ENCODE measurements at places on chromosomes 5 and 9.

GRCh38 chr5:32222723-32223470 lies 48.8 kb upstream of the GOLPH3 start:
- no peak for DNase-seq

DNA sequence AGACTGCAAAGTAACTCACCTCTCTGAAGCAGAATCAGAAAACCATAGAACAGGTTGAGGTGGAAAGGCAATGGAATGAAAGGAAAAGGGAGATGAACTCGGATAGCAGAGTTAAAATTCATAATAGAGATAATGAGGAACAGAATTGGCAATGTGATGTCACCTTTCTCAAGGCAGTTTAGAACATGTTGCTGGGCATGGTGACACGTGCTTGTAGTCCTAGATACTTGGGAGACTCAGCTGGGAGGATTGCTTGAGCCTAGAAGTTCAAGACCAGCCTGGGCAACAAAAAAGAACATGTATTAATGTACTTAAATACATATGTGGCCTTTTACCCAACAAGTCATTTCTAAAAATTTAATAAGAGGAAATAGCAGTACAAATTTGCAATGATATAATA lies 81.6 kb upstream of the MIER3 start:
- no peak for DNase-seq

GRCh38 chr9:16001856-16002255 lies 449.0 kb downstream of the CCDC171 start:
- no peak for DNase-seq

DNA sequence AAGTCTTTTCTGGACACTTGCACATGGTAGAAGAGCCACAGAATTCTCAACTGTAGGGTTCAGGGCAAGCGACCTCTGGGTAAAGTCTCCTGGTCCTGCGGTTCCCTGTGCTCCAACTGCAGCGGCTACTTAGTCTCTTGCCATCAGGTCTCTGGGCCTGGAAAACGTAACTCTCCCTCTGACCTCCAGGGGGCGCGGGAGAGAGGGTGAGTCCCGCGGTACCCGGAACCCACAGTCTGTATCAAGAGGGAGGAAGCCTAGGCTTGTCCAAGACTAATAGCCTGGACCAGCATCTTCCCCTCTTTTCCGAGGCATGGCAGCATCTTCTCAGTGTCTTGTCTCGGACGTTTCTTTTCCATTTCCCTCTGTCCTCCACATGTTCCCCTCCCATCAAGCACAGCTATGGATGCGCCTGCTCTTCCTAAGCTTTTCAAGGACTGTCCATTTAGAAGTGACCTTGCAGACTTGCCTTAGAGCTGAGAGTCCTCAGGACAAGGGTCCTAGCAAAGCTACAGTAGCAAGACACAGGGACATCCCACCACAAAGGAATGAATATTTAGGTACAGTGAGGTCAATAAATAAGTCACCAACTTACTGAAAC lies 59.3 kb downstream of the FSTL4 start:
- peak; percentile 40 for DNase-seq

GRCh38 chr5:147954971-147955370 lies 48.6 kb upstream of the C5orf46 start:
- DNase-seq: no peak

DNA sequence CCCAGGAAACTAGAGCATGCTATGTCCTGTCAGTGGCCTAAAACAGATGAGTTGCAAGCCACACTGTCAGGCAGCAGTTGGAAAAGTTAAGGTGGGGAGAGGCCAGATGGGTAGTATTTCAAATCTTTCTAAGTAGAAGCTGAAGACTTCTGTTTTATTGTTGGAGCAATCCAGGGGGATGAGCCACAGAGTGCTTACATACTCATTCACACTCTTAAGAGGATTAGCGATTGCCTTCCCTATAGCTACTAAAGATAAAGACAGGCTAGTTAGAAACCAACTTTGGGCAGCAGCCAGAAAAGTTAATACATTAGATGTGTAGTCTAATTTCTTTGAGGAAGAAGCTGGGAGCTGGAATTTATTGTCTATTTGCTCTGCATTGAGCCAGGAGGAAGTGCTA lies 61.7 kb upstream of the ELAVL2 start:
- no peak for DNase-seq

DNA sequence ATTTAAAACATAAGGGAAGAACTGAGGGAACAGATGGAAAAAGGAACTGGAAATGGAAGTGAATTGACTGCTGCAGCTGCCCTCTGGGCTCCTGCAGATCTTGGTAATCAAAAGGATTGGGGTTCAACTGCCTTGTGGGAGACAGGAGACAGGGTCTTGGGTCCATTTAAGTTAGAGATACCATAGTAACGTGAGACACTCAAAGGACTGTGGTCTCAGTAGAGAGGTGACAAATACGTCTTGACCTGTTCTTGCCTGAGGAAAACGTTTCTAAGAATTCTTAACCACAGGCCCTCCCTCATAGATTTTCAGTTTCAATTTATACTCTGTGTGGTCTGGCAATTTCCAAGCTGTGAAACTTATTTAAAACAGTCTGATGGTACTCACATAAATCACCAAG lies 100.8 kb upstream of the DHFR start:
- no peak for DNase-seq

- no peak for DNase-seq
These were observed 52.2 kb downstream of the ZCCHC7 start for GRCh38 chr9:37172557-37172956.

GRCh38 chr5:143824851-143825720 lies 13.1 kb downstream of the HMHB1 start:
- peak; percentile 60 for DNase-seq

DNA sequence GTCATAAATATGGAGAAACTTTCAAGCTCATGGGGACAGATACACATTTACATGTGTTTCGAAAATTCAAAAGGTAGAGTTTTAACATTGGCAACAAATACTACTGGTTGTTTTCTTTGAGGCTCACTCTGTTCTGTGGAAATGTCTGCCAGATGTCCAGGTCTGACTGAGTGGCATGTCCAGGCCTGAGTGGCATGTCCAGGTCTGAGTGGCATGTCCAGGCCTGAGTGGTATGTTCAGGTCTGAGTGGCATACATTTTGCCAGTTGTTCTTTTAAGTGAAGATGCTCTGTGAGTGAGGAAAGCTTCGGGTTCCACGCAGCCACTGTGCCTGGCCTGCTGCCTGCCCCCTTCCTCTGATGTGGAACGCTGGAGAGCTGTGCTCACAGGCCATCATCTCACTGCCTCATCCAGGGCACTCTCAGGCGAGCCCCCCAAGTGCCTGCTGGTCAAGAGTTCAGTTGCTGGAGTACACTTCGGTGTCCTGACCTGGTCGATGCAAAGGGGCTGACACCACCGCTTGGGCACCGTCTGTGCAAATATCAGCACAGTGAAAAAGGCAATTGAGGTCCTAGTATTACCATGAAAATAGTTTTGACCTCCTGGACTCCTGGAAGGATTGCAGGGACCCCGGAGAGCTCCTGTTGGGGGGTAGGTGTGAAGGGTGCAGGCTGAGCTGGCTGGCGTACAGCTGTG lies 89.9 kb downstream of the EHMT1 start:
- DNase-seq: no peak

- no peak for DNase-seq
These were observed 481.6 kb downstream of the SPATA31A7 start for GRCh38 chr9:61671276-61671973.

GRCh38 chr9:77507212-77507961 lies 140.7 kb downstream of the GNA14 start:
- DNase-seq: no peak

DNA sequence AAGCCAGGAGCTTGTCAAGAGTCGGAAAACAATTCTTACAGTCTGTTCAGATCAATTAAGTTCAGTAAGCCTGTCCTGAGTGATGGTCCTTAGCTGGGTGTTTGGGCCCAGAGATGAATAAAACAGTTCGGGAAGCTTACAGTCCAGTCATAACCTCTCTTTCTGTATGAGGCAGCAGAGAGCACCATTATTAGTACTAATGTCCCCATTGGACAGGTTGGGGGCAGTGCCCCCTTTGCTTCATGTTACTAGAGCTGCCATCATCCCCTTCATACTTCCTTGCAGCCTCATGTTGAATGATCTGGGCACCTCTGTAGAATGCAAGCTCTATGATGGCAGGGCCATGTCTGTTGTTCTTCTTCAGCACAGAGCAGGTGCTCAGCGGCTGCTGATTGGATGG lies 9.8 kb downstream of the DOCK2 start:
- DNase-seq: no peak

DNA sequence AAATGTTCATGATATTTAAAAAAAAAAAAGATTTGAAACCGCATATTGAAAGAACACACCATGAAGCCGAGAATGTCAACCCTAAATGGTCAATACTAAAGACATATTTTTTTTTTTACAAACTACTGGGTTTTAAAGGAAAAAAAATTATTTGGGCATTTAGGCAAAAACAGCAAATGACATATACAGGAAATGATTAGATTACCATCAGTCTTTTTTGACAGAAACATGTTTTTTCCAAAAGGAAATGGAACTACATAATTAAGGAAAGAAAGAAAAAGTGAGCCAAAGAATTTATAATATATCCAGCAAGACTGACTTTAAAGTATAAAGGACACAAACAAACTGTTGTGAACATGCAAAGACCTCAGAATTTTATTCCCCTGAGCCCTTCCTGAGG lies 56.7 kb downstream of the RALGPS1 start:
- no peak for DNase-seq

- DNase-seq: no peak
These were observed 764 bp upstream of the VDAC1 start for GRCh38 chr5:134005417-134006061.

DNA sequence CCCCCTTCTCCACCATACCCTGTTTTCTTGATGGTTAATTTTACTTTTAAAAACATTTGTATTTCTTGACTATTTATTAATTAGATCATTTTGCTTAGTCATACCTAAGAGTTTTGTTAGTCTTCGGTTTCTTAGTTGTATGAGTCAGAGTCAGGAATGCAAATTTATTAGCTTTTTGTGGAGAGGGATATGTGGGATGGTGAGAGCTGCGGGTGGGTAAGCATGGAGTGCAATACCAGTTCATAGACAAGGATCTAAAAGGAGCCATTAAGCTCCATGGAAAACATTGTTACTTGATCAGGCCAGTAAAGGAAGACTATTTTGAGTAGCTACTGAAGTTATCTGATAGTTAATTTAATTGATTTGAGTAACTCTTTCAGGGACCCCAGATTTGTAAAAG lies 77.5 kb downstream of the ZSWIM6 start:
- no peak for DNase-seq

DNA sequence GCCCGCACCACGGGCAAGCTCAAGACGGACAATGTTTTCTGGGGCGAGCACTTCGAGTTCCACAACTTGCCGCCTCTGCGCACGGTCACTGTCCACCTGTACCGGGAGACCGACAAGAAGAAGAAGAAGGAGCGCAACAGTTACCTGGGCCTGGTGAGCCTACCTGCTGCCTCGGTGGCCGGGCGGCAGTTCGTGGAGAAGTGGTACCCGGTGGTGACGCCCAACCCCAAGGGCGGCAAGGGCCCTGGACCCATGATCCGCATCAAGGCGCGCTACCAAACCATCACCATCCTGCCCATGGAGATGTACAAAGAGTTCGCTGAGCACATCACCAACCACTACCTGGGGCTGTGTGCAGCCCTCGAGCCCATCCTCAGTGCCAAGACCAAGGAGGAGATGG lies 108.6 kb downstream of the DAB2IP start:
- DNase-seq: no peak

DNA sequence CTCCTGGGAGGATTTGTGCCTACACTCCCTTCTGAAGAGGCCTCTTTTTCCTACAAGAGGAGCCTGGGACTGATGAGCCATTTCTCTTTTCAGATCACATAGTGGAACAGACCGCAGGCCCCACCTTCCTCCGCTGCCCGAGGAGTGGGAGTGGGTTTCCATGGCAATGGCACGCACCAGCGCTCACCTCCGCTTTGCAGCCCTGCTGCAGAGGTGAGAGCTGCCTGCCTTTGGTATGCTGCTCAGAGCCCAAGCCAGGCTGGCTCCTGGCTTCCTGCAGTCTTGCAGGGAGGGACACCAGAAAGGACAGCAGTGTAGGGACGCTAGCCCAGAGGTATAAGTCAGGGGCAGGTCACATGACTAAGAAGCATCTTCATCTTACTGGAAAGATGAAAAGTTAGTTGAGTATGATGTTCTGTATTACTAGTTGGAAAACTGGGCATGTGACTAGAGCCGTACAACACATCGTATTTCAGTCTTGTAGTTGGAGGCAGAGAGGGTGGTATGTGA lies 12.4 kb downstream of the PTTG1 start:
- no peak for DNase-seq

DNA sequence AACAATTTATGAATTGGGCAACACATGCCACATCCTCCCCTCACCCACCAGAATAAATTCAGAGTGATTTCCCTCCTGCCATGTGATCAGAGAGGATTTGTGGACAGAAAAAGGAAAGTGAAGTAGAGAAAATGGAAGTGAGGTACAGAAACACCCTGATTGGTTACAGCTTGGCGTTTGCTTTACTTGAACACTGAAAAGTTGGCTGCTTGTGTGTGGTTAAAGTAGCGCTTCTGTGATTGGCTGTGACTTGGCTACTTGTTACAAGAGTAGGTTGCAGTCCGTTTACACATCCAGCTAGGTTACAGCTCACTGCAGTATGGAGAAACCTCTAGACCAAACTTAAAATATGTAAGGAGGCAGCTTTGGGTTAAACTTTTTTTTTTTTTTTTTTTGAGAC lies 205.2 kb upstream of the ZNF608 start:
- DNase-seq: no peak

GRCh38 chr5:126373375-126374108 lies 49.7 kb upstream of the GRAMD2B start:
- DNase-seq: no peak

DNA sequence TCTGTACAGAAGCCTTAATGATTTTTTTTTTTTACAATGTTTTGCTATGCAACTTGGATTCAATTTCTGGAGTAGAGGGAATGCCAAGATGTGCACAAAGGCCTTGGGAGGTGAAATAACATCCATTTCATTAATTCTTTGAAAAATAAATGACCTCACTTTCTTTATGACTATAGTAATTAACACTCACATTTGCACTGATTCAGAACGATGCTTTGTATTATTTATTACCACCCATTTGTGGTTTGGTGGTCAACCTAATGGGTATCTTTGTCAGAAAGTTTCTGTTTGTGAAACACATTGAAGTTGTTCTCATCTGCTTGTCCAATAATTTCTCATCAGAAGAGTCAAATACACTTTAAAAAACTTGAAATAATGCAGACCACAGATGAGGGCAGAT lies 169.3 kb downstream of the NTRK2 start:
- DNase-seq: no peak

- DNase-seq: no peak
These were observed 102.9 kb downstream of the C9orf152 start for GRCh38 chr9:110105107-110105506.

GRCh38 chr5:120991569-120991968 lies 527.5 kb downstream of the PRR16 start:
- DNase-seq: no peak

DNA sequence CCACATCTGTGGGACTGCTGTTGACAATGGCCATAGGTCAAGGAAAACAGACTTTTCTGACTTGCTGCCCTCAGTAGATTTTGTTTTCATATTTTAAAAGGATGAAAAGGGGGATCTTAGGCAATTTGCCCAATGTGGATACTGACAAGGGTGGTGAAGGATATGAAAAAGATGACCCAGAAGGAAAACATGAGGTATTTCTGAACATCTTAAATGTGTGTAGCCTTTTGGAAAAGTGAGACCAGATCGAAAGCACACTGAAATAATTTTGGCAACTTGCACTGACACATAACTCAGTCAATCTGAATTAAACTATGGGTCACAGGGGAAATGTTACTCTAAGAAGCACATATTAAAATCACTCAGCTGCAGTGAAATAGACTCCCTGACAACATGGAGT lies 1793.0 kb upstream of the ACO1 start:
- DNase-seq: no peak
